WERI-Rb-1 (cell line): ENCODE measurements at places on chromosomes 3 and 15.

GRCh38 chr3:65439641-65440284 is 599.0 kb downstream of the MAGI1 start:
- peak; percentile 68 for DNase-seq

DNA sequence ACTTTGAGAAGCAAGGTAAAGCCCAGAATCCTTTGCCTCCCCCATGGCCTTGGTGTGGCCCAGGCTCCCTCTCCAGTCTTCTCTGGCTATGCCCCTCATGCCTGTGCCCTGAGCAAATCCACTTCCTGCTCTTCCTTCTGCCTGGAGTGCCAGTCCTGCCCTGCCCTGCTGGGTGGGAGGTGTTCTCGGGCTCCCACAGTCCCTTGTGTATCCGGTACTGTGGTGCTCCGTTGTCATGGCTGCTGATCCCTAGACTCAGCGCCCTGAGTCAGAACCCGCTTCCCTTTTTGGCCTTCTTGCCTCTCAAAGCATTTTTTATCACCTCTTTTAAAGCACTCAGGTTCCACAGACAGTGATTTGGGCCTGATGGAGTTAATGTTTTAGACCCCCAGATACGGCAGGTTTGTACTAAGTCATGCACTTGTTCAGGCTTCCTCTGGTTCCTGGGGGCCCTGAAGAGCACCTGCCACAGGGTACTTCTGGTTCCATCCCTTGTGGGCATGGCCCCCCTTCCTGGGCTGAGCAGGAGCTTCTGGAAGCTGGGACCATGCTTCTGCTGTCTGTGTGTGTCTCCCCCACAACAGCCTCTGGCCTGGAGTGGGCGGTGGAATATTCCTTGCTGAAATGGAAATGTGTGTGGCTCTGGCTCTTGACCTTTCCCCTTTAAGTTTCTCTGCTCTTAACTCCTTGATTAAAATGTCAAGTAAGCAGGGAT is 29.6 kb upstream of the ADAMTS7 start:
- DNase-seq = no peak

- DNase-seq = no peak
These were observed 52.1 kb downstream of the BSN start for GRCh38 chr3:49606427-49606826.

DNA sequence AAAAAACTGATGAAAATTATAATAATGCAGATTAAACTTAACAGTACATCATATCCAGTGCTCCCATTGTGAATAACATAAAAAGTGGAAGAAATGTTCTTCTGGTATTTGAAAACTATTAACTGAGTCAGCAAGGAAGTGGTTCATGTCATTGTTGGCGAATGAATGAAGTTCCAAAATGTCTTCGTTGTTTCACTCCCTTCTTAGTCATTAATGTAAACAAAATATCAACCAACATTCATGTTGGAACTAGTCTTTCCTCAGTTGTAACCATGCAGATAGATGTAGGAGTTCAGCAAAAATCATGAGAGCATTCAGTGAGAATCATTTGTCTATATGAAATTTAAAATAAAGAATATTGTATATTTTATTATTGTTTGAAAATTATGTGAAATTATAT is 44.1 kb upstream of the ICE2 start:
- no peak for DNase-seq

GRCh38 chr15:91517491-91518200 is 335.9 kb upstream of the SLCO3A1 start:
- no peak for DNase-seq

DNA sequence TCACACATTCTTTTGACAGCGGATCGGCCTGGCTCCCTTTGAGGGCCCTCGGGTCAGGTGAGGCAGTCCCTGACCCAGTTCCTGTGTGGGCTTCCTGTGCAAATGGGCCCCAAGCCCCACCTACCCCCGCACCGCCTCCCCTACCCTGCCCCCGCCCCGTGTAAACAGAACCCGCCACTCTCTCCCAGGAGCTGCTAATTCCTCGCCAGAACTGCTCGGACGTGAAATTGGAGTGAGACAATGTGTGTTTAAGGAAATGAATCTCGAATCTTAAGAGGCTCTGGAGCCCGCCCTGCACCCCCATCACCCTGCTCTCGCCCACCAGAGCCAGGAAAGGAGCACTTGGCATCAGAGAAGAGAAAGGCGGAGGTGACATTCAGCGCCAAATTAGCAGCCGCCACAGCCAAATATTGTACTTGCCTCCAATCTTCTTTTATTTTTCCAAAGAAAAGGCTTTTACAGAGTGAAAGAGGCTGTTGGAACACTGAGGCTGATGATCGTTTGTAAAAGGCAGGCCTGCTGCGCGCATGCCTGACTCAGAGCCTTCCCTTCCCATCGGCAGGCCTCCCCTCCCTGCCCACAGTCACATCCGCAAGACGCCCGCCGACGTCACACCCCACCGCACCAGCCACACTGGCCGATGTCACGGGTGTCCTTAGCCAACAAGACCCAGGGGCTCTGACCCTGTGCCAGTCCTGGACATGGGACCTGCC is 53.1 kb downstream of the CACNA2D2 start:
- DNase-seq = peak; percentile 26

GRCh38 chr3:157961665-157962064 is 144.6 kb downstream of the SHOX2 start:
- DNase-seq = no peak

DNA sequence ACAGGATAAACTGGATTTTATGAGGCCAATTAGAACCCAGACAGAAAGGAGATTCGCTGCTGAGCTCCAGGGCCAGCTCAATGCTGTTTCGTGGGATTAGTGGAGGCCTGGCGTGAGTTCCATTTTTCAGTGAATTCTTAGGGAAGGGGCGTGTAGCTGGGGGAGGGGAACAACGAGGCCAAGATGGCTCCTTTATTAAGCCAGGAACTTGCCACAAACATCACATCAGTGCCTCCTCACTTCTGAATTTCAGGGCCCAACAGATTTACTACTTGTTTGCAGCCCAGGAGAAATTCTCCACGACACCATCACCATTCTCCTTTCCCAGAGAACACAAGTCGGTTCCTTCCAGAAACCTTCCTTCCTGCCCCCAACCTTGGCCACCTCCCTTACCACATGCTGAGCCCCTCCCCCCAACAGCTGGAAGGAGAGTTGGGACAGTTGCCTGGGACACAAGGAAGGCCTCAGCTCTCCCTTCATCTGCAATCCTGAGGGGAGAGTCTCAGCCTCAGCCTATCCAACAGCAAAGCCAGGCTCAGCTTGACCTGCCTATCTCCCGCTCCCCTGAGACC is 5.8 kb downstream of the IGDCC4 start:
- DNase-seq = peak; percentile 81

GRCh38 chr3:187208159-187208558 is 10.9 kb downstream of the RTP1 start:
- DNase-seq = no peak

- no peak for DNase-seq
These were observed 50.9 kb downstream of the FEM1B start for GRCh38 chr15:68328443-68328842.

DNA sequence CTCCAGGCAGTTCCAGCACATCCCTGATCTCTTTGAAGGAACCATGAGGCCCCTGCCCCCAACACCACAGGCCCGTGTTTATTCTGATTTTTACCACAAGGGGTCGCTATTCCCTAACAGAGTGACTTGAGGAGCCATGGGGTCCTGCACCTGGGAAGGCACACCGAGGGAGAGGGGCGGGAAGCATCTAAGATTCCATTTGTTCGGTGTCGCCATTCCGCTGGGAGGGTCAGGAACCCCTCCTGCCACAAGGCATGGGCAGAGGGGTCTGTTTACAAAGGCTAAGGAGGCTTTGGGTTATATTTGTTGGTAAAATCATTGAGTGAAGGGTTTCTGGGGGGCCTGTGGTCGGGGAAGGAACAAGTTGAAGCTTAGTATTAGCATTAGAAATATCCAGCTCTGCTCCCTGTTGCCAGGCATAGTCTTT is 77.1 kb downstream of the WDR76 start:
- peak; percentile 82 for DNase-seq

DNA sequence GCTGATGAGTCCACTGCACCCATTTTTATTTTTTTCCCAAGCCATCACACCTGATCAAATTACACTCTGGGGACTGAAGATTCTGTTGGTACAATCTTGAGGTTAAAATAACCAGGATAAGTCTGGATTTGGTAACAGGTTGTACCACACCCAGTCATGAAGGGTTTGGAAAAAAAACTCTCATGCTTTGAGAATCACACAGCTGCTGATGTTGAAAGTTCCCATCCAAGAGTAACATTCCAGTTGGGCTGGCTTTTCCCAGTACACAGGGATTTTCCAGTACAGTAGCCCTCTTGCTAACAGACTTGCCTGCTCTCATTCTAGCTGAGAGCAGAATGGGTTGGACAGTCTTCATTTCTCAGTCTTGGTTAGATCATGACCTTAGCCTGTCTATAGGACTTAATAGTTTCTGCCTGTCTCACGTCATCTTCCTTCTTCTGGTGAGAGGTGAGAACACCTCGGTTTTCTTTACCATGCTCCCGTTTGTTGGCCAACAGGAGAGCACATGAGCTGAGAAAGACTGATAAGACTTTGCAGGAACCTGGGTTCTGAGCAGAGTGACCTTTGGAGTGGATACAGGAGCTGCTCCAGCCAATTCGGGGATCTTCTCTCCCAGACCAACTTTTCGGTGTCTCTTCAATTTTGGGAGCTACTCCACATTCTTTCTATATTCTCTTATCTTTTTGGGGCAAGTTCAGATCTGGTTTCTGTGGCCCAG is 300.1 kb upstream of the LYSMD4 start:
- no peak for DNase-seq

GRCh38 chr3:29280404-29281093 is at the start of gene RBMS3:
Gene RBMS3, plus strand, starts transcription at chr3:29281071.
- DNase-seq = peak; percentile 70

DNA sequence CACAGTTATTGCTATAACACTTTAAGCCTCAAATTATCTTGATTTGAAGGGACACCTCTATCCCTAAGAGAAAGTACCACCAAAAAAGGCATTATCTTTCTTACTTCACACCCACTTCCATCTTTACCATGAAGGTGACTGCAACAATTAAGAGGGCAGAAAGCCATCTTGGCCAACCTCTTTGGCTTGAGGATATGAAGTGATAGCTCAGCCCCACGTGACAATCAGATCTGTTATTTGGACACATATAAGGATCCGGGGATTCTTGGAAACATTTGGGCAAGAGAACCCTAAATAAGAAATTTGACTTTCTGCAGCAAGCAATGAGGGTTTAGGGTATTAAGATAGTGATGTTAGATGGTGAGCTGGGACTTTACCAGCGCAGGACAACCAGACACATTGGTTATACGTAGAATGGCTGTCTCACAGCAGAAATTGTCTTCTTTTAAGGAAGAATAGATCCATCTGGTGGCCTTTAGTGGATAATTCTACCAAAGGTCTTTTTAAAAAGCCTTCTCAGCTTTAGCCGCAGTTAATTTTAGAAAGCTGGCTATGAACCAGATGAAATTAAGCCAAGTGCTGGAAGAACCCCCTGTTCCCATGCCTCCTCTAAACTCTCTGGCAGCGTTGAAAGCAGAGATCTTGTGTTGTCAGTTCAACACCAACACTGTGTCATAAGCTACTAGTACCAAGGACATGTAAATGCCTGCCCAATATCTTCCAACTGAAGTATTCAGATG is 12.3 kb downstream of the HCLS1 start:
- no peak for DNase-seq

- no peak for DNase-seq
These were observed 158.7 kb downstream of the MTHFS start for GRCh38 chr15:79738143-79738542.

DNA sequence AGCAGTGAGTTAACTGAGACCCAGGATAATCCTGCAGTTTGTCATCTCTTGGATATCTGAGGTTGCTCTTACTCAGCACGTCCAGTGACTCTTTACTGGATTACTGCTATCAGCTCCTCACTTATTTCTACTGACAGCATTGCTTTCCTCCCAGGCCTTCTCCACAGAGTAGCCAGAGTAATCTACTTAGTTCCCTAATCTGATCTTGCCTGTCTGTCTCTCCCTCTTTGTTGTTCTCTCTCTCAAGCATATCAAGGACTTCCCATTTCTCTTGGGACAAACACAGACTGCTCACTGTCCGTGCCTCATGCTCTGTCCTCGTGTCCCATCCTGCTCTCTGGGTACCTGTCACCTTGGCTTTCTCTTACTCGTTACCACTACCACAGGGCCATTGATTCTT is 376.2 kb downstream of the FEZF2 start:
- DNase-seq = peak; percentile 68

DNA sequence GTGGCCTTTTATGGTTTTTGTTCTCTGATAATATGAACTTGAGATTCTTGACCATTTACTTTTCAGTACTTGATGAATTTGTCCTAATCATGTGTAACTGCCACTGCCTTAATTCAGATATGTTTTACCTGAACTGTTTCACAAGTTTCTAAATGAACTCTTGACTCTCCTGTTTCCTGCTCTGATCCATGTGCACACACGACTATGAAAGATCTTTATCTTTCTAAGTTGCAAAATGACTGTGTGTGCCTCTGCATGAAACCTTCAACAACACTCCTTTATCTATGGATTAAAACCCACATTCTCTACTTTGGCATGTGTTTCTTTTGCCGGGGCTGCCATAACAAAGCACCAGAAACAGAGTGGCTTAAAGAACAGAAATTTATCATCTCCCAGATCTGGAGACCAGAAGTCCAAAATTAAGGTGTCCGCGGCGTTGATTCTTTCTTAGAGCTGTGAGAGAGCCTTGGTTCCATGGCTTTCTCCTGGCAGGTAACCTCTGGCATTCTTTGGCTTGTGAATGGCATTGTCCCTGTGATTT is 275.0 kb downstream of the ADAMTSL3 start:
- no peak for DNase-seq

DNA sequence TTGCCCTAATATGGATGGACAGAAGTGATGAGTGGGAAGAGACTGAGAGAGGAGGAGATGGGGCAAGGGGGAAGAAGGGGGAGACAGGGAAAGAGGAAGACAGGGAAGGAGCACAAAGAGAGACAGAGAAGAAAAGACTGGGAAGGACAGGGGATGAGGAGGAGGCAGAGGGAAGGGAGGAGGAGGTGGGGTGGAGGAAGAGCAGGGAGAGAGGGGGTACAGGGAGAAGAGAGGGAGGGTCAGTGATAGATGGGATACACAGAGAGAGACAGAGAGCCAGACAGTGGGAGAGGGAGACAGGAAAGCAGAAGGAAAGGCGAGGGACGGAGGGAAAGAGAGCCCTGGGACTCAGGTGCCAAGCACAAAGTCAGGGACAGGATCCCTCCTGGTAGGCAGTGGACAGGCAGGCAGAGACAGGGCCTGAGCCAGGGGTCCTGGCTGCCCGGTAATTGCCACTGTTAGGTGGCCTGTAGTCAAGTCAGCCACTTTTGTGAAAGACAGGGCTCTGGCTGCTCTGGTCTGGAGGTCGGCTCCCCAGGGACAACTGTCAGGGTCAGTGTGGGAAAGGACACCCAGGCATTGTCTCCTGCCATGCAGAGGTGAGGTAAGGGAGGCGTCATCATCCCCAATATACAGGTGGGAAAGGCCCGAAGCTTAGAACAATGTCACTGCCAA is 9.8 kb downstream of the VILL start:
- DNase-seq = no peak

- no peak for DNase-seq
These were observed 25.0 kb upstream of the C3orf52 start for GRCh38 chr3:112061152-112061551.

GRCh38 chr15:34109797-34110663 is 8.1 kb downstream of the PGBD4 start:
- peak; percentile 25 for DNase-seq

- no peak for DNase-seq
These were observed 48.4 kb upstream of the MEIS2 start for GRCh38 chr15:37148714-37149113.

- DNase-seq = no peak
These were observed 75.6 kb upstream of the SNTN start for GRCh38 chr3:63576846-63577245.

GRCh38 chr3:48394391-48394790 is 22.4 kb downstream of the FBXW12 start:
- DNase-seq = no peak

GRCh38 chr15:81852411-81853149 is 193.2 kb downstream of the MEX3B start:
- DNase-seq = no peak
